ENCODE measurements at places on chromosomes 12 and 14.

- peak; percentile 29 for DNase-seq
Measured at GRCh38 chr12:111993292-111994150, 19.4 kb downstream of the TMEM116 start.

GRCh38 chr12:92604786-92605185 is 98.0 kb upstream of the PLEKHG7 start:
- no peak for DNase-seq

DNA sequence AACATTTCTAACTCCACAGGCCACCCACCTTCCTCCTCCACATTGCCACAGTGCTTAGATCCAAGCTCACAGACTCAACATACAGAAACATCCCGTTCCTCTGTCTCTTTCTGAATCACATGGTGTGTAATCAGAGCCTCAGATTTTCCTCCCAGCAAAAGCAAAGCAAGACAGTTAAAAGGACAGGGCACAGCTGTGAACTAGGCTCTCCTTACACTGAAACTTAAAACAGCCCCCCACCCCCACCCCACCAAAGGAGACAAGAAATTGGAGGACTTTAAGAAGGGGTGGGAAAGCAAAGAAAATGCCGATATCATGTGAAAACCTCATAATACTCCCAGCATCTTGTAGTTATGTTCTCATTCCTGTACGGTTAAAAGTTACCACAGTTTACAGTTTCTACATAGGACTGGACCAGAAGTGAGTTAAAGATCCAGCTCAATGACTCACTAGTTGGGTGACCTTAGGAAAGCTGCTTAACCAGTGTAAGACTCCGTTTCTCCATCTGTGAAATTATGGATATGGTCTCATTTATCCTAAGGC is 4.8 kb downstream of the YBX3 start:
- no peak for DNase-seq

- DNase-seq: no peak
Measured at GRCh38 chr12:65464930-65465329, 186.4 kb downstream of the MSRB3 start.

GRCh38 chr12:130878193-130879185 is 6.6 kb downstream of the RAN start:
- DNase-seq: no peak

GRCh38 chr12:39012870-39013269 is 107.5 kb upstream of the CPNE8 start:
- DNase-seq: no peak
